Activated T-helper 9 cell treated with anti-CD3 and anti-CD28 coated beads, Interleukin-2, amount 50 U/mL, for 16 hours (primary cell): ENCODE measurements at places on chromosomes 7 and 10.

- peak; percentile 55 for DNase-seq
These were observed 64.5 kb upstream of the SYPL1 start for GRCh38 chr7:106176414-106177299.

- DNase-seq, result no peak
These were observed 4.4 kb upstream of the ATXN7L1 start for GRCh38 chr7:105880571-105881330.

DNA sequence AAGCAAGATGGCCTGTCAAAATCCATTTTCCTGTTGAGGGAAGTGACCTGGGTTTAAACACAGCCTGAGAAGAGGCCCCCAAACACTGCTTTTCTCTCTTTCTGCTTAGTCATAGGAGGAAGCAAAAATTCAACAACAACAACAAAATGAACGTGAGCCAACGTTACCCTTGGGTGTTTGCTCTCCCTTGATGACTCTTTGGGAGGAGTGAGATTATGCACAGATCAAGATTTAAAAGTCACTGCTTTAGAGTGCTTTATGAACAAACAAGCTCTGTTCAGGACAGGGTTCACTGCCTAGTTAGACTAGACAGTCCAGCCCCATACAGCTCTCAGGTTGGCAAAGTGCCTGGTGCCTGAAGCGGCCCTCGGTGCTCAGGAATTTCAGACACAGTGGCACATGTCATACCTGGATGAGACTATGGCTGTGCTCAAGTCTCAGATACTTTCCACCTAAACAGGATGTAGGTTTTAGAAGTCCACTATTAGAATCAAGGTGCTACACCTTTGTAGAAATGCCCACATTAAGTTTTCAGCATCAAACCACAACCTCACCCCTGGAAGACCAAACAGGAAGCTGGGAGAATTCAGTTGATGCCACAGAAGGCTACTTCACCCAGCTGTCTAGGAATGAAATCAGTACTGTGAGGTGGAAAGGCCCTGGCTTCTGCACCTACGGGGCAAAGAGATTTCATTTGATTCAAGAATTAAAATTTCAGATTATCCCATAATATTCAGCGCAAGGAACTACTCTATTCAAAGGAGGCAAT, 38.7 kb downstream of the DENND11 start:
- DNase-seq, result no peak

GRCh38 chr10:18377898-18378297, 237.7 kb downstream of the CACNB2 start:
- DNase-seq, result no peak

GRCh38 chr10:68955355-68955831, 577 bp upstream of the DDX21 start:
- no peak for DNase-seq

DNA sequence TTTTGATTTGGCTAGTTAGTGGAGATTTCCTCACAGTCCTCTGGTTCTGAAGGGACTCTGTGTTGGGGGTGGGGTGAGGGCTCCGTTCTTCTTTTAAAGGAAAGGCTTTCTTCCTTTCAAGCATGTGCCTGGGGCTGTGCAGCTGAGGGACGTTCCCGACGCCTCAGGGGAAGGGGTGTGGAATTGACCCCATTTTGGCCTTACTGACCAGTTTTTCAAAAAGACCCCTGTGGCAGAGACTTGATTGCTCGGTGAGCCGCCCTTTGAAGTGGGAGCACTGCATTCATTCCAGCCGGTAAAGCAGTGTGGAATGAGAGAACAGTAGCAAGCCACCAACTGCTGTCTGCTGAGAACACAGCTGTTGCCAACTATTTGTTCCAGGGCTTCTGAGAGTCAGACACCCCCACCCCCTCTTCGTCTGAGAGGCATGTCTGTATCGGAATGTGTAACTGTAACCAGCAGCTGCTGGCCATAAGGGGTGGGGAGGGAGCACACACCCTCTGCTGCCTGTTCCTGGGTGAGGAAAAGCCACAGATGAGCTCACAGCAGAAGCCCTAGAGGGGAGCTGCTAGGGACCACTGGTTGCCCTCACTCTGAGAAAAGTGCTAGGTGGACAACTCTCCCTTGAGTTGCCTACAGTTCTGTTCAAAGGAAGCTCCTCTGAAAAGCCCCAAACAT, 33.2 kb downstream of the WBP1L start:
- no peak for DNase-seq

DNA sequence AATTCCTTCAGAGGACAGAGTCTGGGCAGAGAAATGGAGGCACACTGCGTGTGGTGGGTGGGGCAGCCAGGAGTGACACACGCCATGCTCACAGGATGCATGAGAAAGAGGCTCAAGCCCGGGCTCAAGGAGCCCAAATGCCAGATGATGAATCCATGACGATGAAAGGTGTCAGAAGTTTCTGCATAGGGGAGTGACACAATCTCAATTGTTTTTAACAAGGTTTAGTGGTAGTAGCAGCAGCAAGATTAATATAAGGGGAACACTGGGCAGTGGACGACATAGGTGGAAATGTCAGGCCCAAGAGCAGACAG, 126.1 kb downstream of the TNS3 start:
- DNase-seq, result no peak

GRCh38 chr7:93092757-93093370, 24.9 kb downstream of the SAMD9 start:
- DNase-seq, result no peak
